ENCODE measurements at places on chromosomes 2 and 18.

GRCh38 chr2:222930862-222931261, 70.0 kb downstream of the ACSL3 start:
- DNase-seq: no peak

GRCh38 chr18:723541-724080, 11.2 kb upstream of the ENOSF1 start:
- no peak for DNase-seq

- no peak for DNase-seq
Observed at GRCh38 chr2:53087874-53088461, 679.6 kb upstream of the CHAC2 start.

- DNase-seq: no peak
Observed at GRCh38 chr18:22690556-22690955, 242.6 kb upstream of the RBBP8 start.

GRCh38 chr18:34660572-34660971, 49.5 kb upstream of the DTNA start:
- no peak for DNase-seq

- DNase-seq: no peak
Observed at GRCh38 chr2:160931531-160931930, 228.7 kb upstream of the TANK start.

DNA sequence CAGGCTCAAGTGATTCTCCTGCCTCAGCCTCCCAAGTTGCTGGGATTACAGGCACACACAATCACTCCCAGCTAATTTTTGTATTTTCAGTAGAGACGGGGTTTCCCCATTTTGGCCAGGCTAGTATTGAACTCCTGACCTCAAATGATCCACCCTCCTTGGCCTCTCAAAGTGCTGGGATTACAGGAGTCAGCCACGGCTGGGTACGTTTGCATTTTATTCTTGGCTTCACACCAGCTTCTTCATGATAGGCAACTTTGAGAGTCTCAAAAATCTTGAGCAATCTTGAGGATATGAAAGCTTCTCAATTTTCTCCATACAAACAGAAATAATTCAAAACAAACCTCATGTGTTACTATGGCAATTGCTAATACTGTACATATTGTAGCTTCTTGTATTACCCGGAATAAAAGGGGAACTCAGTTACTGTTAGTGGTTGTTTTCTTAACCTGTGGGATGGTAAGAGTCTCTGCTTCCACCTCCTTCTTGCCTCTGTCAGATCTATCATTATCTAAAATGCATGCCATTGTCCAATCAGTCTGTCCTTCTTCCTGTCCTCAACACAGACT, 102.9 kb upstream of the SYT4 start:
- no peak for DNase-seq

DNA sequence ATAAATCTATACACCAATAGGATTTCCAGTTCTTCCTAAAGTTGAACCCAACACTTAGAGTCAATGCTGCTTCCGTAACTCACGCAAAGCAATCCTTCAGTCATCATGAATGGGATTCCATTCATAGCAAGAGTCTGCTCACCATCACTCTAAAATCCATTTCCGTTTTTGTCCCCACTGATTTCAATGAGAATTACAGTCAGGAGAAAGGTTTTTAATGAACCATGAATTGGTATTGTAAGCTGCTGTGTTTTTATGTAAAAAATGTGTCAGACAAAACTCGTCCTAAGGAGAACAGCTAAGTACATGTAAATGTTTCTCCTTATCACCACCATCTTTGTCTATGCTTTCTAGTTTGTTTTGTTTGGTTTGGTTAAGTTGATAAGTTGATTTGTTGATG, 391.5 kb downstream of the IRS1 start:
- DNase-seq: no peak

All from activated CD4-positive, alpha-beta memory T cell treated with anti-CD3 and anti-CD28 coated beads for 36 hours (primary cell).